ENCODE measurements at places on chromosomes 4 and X. TPM values are rescaled to one million over a fixed set of nuclear protein-coding genes. Genes with fewer than 3 reads are reported as not detected.

DCAF12L2 gene
- total RNA-seq, result under 0.01 TPM

IQCM gene
- not detected for total RNA-seq

OPRPN gene
- not detected for total RNA-seq

ZFP42 gene
- under 0.01 TPM for total RNA-seq

KCNIP4 gene
- not detected for total RNA-seq

BRS3 gene
- total RNA-seq, result not detected

PRKG2 gene
- not detected for total RNA-seq

KLB gene
- total RNA-seq, result under 0.01 TPM

TCEAL4 gene
- total RNA-seq, result 28.1 TPM

IBSP gene
- not detected for total RNA-seq

L1CAM gene
- under 0.01 TPM for total RNA-seq

NAP1L2 gene
- 2.0 TPM for total RNA-seq

ANOS1 gene
- 0.22 TPM for total RNA-seq

SHISA3 gene
- total RNA-seq, result 0.44 TPM

HHIP gene
- total RNA-seq, result 59.1 TPM

MUC7 gene
- not detected for total RNA-seq

KLHL34 gene
- not detected for total RNA-seq

NCAPG gene
- total RNA-seq, result 4.0 TPM

EXOC1L gene
- total RNA-seq, result not detected

NOX1 gene
- total RNA-seq, result not detected

CITED1 gene
- total RNA-seq, result under 0.01 TPM

DRD5 gene
- total RNA-seq, result not detected

ELF4 gene
- 10.2 TPM for total RNA-seq

TBC1D9 gene
- total RNA-seq, result 66.7 TPM

CXCL3 gene
- 0.22 TPM for total RNA-seq

AVPR2 gene
- 0.99 TPM for total RNA-seq

ZCCHC18 gene
- total RNA-seq, result 1.4 TPM

SMIM10 gene
- 1.2 TPM for total RNA-seq

FRG2 gene
- total RNA-seq, result not detected

SFRP2 gene
- total RNA-seq, result not detected

MGARP gene
- total RNA-seq, result 0.40 TPM

ZNF141 gene
- total RNA-seq, result 5.2 TPM

JCHAIN gene
- not detected for total RNA-seq

PALLD gene
- total RNA-seq, result 13.7 TPM

DGKQ gene
- 11.1 TPM for total RNA-seq

UNC5C gene
- total RNA-seq, result under 0.01 TPM

DCAF4L1 gene
- under 0.01 TPM for total RNA-seq

RNF150 gene
- under 0.01 TPM for total RNA-seq

MAGEA2B gene
- total RNA-seq, result not detected

NLGN4X gene
- 0.40 TPM for total RNA-seq

DMD gene
- total RNA-seq, result 3.8 TPM

DGAT2L6 gene
- total RNA-seq, result not detected

ENPEP gene
- not detected for total RNA-seq

KLHL5 gene
- total RNA-seq, result 98.8 TPM
